Esophagus squamous epithelium (tissue), 5 donors: ENCODE measurements at places on chromosomes 3 and 15.

GRCh38 chr3:120088622-120089021 lies 5.6 kb downstream of the GSK3B start:
- DNase-seq, result no peak

DNA sequence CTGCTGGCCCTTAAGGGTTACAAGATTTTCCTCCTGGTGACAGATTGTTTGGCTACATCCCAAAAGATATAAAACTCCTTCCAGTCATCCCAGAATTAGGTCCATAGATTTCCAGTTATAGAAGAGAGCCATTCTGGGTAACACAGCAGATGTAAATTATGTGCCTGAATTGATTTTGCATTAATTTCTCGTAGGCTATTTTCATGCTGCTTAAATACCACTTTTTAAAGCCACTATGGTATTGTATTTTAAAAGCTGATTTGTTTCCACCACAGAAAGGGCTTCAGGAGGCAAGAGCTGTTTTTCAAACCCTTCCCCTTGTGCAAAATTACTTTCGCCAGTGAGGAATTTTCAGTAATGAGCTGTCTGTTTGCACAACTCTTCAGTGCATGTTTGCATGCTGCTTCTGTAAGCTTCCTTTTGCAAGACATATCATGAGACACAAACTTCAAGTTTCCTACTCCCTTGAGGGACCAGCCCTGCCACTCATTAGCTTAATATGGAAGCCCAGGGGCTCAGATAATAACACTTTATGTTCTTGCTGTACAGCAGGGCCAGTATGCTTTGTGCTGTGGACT lies 105.4 kb upstream of the TNIK start:
- DNase-seq, result no peak

- no peak for DNase-seq
These were observed 61.9 kb downstream of the TM4SF4 start for GRCh38 chr3:149536429-149536828.

GRCh38 chr3:11060500-11061251 lies 68.1 kb downstream of the SLC6A1 start:
- DNase-seq, result no peak

DNA sequence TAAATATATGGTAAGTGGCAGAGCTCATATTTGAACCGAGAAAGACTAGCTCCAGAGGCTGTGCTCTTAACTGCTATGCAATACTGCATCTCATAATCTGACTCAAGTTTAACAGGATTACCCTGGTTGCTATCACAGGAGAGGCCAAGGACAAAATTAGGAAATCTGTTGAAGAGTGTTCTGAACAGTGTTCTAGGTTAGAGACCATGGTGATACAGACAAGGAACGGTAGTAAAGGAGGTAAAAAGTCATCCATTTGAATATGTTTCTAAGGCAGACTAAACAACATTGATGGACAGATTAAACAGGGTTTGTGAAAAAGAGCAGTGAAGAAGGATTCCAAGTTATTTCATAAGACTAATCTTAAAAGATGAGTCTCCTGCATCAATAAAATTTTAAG lies 22.1 kb downstream of the PLOD2 start:
- no peak for DNase-seq

DNA sequence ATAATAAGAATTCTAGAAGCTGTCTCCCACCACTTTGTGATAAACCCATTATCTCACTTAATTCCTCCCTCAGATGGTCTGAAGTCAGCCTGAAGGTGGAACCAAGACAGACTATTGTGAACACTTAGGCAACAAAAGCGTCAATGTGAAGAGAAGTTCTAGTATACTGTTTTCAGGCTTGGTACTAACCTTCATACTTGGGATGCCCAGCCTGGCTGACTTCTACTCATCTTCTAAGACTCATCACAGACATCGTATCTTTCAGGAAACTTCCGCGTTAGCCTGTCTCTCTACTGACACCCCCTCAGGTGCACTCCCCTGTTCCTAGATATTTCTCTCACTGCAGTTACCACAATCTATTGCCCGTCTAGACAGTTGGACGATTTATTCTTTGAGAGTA lies 201.2 kb downstream of the SATB1 start:
- DNase-seq, result no peak

GRCh38 chr15:36109943-36110658 lies 469.3 kb upstream of the CDIN1 start:
- DNase-seq, result no peak

- no peak for DNase-seq
These were observed 69.6 kb downstream of the RYR3 start for GRCh38 chr15:33380406-33380805.

DNA sequence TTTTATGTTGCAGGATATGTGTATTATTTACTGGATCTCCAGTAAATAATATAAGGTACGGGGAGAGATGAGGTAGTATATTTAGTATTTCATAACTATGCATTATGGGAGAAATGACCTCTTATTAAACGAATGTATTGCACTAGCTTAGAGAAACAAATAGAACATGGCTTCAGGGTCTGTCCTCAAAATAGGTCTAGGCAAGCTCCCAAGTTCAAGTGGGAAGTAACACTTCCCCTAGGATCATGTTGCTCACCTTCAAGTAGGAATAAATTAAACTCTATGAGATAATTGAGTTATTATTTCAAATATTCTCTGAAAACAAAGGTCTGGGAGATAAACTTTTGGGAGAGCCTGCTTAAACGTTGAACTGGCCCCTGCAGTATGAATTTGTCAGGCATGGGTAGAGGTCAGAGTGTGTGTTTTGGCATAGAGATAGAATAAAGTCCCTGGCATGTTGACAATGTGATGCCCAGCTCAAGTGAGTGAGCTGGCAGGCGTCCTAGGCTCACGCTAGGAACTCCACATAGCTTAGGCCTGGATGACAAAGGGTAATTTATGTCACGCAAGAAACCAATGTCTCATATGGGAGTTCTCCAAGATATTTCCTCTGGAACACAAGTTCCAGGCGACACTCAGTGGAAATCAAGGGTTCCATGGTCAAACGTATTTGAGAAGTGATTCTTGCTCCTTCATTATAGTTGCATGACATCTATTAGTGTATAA lies 236.8 kb downstream of the CACNA2D3 start:
- no peak for DNase-seq

GRCh38 chr15:25504307-25504706 lies 65.5 kb upstream of the UBE3A start:
- DNase-seq, result no peak

DNA sequence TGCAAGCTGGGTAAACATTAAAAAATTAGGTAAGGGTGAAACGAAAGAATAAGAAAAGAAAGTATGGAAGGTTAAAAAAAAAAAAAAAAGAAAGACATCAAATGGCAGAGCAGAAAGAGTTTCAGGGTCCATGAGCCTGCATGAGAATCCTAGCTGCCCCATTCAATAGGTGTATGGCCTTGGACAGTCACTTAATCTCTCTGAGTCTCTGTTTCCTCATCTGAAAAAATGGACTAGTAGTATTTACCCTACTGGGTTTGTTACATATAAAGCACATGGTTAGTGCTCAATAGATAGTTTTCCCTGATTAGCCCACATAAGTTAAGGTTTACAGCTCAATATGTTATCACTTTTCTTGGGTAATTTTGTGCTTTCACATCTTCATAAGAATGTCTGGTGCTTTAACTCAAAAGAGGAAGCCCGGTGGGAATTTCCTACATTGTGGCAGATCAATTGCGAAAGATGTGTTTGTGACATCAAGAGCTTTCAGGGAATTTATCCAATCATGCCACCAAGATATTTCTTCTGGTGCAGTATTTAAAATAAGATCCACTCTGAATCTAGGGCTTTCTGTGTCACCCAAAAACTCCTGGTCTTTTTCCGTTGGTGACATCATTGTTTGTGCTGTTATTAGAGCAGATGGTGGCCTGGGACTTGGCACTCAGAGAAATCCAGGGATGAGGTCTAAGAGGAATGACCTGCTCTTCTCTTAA lies 57.2 kb upstream of the UBE2E1 start:
- DNase-seq, result no peak

- no peak for DNase-seq
These were observed 168.4 kb downstream of the MEGF11 start for GRCh38 chr15:66085128-66085527.

DNA sequence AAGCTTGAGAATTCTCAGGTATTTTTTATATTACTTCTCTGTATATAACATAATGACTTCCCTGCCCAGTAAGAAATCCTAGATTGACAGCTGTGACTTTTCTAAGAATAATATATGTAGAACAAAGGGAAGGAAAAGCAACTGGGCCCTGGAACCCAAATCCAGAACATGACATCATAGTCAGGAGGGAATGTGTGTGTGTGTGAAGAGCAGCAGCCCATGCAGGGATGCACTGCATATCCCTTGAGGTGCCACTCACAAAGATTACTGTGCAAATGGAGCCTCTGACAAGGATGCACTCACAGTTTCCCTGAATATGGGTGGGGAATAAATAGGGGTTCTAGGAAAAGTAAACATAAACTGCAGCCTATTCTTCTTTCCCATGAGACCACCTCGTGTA lies 279.5 kb downstream of the NEK10 start:
- no peak for DNase-seq

DNA sequence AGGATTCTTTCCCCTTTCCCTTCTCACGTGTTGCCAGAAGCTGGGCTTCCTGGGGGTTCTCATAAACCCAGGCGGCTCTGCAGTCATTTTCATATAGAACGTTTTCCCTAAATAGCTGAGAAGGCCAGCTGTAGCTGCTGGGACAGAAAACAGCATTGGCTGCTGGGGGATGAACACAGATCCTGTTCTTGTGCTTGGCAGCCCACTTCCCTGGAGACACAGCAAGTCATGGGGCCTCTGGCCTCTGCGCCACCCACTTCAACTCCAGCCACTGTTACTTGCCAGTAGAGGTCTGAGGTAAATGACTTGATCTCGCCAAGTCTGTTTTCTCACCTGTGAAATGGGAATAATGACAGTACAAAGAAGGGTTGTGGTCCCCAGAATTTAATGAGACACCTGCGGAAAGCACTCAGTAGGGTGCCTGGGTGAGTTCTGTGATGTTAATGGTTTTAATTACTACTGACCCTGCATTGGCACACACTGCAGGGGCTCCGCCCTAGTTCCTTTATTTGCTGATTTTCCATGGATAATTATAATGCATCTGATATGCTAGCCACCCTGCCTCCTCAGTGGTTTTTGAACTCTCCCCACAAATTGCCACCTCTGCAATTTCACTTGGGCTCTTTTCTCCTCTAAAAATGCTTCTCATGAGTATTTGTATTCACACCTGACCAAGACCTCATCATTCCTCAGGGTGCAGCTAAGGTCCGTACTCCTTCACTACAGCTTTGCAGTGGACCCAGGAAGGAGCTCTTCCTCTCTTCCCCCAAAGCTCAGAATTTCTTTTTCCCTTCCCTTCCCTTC lies 274.7 kb downstream of the RPLP1 start:
- no peak for DNase-seq

- DNase-seq, result no peak
These were observed 236.0 kb downstream of the CACNA2D3 start for GRCh38 chr3:54358316-54358715.

GRCh38 chr3:60854791-60855190 lies 396.5 kb downstream of the FHIT start:
- DNase-seq, result no peak

DNA sequence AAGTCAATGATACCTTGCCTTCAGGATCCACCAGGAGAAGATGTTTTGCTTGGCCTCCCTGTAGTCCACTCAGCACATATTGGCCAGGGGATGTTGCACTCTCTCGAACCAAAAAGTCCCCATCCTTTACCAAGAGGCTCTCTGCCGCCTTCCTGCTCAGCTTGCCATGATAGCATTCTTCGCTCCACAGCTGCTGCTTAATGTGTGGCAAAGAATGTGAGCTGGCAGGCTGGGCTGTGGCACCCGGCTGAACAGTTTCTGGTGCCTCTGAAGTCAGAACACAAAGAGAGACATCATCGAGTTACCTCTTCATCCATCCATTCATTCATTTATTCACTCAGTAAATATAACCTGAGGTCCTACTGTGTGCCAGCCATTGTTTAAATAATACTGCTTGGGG lies 23.9 kb upstream of the CEP152 start:
- DNase-seq, result no peak

GRCh38 chr15:101296418-101297405 lies 1.7 kb upstream of the SNRPA1 start:
- no peak for DNase-seq

GRCh38 chr3:173744479-173744878 lies 346.9 kb downstream of the NLGN1 start:
- DNase-seq, result no peak

- DNase-seq, result no peak
These were observed 23.7 kb downstream of the KCNAB1 start for GRCh38 chr3:156144060-156144459.

DNA sequence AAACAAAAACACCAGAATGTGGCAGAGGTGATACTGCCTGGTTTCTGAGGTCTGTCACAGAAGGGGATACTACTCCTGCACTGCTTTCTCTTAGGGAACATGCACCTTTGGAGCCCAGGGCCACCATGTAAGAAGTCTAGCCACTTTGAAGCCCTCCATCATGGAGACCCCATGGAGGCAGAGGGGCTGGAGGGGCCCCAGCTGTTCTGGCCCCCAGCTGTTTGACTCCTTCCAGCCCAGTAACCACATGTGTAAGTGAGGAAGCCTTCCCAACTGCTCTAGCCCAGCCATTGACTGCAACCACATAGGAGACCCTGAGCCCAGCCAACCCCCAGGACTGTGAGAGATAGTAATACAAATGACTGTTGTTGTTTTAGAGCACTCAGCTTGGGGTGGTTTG lies 9.0 kb upstream of the IGDCC4 start:
- no peak for DNase-seq

DNA sequence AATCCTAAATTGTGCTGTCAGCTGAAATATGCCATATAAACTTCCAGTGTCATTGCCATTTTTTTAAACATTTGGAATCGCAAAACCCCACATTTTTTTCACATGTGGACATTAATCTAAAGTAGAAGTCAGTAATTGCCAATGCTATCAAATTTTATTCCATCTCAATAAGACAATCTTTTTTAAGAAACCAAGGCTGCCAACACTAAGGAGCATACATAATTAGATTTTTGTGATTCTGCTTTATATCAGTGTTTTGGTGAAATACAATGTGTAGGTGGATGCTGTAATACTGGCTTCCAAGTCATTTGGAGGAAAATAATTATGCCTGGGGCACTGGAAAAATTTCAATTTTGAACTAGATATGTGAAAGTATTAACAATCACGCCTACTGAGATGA lies 256.7 kb downstream of the ZPLD1 start:
- no peak for DNase-seq

- no peak for DNase-seq
These were observed 23.6 kb downstream of the SIAH2 start for GRCh38 chr3:150739200-150739863.

DNA sequence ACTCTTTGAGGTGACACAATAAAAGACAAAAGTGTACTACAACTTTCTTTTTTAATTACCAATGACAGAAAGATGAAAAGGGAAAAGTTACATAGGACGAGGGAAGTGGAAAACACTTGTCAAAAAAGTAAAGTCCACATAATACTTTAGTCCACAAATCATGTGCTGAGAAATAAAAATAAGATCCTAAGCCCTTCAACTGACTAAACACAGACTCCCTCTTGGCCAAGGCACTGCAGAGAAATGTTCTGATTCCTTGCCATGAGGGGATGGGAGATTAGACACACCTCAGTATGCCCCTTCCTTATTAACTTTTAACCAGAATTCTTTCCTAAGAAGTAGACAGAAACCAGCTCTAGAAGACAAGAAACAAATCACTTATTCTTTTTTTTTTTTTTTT lies 59.5 kb upstream of the TGFBR2 start:
- no peak for DNase-seq
